ENCODE measurements at places on chromosomes 16 and 17.

- no peak for DNase-seq
Observed at GRCh38 chr16:58451945-58452401, 48.0 kb upstream of the NDRG4 start.

- no peak for DNase-seq
Observed at GRCh38 chr17:77258638-77259037, 117.9 kb downstream of the SEC14L1 start.

GRCh38 chr17:49659661-49660382 is 18.1 kb downstream of the SPOP start:
- DNase-seq, result no peak

DNA sequence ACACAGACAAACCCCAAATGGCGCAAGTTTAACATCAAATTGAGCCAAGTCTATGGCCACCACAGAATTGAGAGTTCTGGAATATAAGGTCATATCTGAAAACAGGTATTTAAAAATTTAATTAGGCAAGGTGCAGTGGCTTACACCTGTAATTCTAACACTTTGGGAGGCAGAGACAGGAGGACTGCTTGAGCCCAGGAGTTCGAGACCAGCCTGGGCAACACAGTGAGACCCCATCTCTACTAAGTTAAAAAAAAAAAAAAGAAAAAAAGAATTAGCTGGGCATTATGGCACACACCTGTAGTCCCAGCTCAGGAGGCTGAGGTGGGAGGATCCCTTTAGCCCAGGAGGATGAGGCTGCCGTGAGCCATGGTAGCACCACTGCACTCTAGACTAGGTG is 19.1 kb downstream of the NFE2L1 start:
- DNase-seq, result no peak

- no peak for DNase-seq
Observed at GRCh38 chr16:10988164-10988803, 43.9 kb downstream of the CLEC16A start.

GRCh38 chr16:88673716-88674379 is 11.0 kb upstream of the MVD start:
- no peak for DNase-seq

GRCh38 chr17:29714146-29714545 is 91.4 kb upstream of the CORO6 start:
- no peak for DNase-seq

DNA sequence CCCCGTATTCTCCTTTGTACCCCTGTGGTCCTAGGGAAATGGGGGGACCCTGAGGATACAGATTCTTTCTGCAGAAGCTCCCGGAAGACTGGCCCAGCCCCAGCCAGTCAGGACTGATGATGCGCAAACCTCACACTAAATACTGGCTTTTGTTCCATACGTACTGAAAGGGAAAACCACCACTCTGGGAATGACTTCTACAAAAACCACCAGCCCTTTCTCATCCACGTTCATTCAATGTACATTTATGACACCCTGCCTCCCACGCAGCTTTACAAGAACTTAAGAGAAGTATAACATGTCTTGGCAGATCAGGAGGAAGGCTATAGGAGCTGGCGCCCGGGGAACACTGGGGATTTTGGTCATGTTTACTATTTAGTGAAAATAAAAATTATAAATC is 70.6 kb downstream of the MARCHF10 start:
- DNase-seq, result no peak

DNA sequence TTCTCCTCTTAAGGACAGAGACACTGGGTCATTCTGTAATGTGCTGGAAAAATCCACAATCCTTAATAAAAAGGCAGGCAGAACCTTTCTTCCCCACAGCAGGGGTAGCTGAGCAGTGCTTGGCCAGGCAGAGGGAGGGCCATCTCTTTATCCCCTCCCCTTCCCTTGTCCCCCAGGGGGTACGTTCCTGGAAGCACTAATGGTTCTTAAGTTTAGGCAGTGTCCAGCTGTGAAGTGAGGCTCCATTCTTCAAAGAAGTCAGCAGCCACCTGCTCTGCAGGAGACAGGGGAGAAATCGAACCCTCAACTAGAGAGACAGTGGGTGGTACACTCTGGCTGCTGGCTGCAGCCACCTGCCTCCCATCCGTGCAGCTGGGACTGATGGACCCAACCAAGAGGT is 533.9 kb upstream of the CDH11 start:
- no peak for DNase-seq

DNA sequence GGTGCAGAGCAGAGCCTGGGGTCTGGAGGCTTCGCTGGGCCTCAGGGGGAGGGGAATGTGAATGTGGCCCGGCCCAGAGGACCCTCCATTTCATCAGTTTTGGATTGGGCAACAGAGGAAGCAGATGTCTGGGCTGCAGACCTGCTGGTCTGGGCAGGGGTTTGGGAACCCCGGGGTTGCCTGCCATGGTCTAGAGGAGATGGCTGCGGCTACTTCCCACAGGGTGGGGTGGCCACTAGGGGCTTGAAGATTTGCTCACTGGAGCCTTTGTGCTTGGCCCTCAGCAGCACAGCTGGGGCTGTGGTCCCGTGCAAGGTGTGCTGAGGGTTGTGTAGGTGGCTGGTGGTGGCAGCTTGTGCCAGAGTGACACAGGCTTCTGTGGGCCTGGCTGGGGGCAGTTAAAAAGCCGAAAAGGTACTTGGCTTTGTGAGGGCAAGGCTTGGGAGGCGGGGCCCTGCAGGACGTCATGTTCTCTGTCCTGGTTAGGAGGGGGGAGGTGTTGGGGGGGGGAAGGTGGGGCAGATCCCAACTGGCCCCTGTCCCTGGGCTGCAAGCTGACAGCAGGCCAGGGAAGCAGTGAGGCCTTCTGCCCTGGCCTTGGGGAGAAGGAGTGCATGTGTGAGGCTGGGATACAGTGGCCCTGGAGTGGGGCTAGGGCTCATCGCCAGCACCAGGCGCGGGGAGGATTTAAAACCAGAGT is 98.0 kb downstream of the KPNA2 start:
- no peak for DNase-seq

- DNase-seq, result no peak
Observed at GRCh38 chr17:74435775-74436359, 4.0 kb downstream of the GPRC5C start.

GRCh38 chr16:10083301-10083700 is 98.9 kb downstream of the GRIN2A start:
- no peak for DNase-seq

GRCh38 chr17:80319262-80319998 is 58.8 kb downstream of the RNF213 start:
- no peak for DNase-seq

DNA sequence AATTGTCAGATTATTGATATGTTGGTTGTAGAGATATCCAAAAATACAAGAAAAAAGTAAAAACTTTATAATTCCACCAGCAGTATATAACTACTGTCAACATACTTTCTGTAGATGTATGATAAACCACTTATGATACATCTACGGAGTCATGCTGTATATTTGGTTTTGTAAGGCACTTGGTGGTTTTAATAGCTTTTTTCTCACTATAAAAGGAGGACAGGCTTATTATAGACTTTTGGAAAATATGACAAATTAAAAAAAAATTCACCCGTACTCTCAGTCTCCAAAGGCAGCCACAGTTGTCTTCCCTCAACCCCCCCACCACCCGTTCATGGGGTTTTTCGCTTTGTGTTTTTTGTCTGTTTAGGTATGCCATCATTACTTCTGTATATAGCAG is 14.8 kb downstream of the RAI1 start:
- DNase-seq, result no peak

DNA sequence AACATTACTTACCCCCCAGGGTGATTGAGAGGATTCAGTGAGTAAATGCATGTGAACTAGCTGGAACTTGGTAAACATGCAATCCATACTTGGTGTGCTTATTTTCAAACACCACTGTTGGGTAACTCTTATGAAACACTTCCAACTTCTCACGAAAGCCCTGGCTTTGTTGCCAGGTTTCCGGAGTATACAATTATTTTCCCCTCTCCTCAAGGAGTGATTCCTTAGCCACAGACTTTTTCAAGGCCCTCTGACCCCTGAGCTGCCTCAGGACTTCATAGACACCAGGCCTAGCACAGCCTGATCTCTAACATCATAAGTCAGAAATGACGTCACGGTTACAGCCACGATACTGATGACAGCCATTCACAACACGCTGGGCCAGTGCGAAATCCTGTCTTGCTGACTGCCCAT is 27.6 kb downstream of the HSD17B2 start:
- DNase-seq, result no peak

DNA sequence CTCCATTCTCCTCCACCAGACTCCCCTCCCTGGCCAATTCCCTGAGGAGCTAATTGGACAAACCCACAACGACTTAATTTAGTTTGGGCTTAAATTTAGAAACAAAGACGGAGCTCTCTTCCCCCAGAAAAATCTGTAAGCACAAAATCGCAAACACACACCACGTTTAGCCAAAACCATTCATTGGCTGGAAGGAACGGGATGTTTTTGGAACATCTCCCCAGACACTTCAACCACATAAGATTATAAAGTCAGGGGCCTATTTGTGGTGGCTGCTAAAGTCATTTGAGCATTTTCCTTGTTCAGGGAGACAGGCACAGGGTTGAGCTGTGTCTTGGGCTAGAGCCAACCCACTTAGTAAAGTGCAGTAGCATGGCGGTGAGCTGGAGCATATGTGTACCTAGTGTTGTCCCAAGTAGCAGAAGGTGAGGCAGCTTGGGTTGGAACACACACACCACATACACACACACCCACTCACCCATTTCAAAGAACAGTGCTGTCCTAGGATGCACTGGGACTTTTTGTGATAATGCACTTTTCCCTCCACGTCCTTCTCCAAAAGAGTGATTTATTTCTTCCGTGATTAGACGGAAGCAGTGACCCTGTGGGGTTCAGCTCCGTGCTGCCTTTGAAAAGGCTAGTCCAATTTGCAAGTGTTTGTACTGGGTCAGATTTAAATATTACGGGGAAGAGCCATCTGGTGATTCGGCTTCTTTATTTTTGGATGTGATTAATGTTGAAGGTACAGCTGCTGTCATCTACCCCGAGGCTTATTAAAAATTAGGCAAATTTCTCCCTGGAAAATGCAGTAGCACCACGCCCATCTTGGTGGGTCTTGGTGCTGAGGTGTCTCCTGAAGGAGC is 32.2 kb downstream of the ELAC2 start:
- no peak for DNase-seq

GRCh38 chr17:49031965-49032928 is 35.1 kb downstream of the IGF2BP1 start:
- peak; percentile 64 for DNase-seq

- DNase-seq, result no peak
Observed at GRCh38 chr17:18182110-18182977, 1.3 kb upstream of the ALKBH5 start.

DNA sequence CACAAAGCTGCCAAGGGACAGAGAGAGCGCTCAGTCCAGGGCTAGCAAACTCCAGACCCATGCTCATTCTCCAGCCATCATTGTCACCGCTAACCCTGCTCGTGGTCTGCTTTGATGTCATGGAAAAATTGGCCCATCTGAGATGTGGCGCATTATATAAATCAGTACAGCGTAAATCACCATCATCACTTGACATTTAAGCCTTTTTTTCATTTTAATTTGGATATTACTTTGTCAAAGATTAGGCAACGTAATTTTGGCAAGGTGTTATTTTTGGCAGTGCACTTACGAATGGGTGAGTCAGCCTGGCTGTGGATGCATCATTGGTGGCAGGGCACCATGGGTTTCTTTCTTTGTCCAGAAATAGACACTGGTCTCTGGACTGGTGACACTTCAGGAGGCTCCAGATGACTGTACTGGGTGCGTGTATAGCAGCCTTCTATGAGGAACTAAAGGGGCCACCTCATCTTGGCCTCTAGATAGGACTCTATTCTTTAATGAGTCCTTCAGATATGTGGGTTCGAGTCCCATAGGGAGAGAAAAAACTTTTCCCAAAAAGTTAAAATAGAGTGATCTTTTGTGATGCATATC is 166.3 kb downstream of the MSI2 start:
- no peak for DNase-seq

DNA sequence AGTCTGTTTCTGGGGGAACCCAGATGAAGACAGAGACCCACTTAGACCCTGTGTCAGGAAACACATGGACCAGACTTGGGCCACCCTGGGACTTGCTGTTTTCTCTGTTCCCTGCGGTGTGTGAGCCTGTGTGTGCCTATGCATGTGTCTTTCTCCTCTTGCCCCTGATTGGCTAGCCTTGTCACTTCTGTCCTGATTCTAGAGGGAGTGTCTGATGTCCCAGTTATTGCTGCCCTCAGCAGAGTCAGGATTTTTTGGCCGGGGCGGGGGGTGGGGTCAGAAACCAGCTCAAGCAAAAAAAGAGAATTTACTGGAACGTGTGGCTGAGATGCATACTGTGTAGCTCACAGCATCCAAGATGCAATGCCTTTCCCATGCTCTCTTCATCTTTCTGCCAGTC is 30.5 kb downstream of the PLCG2 start:
- no peak for DNase-seq

- DNase-seq, result no peak
Observed at GRCh38 chr17:78032166-78032565, 73.7 kb downstream of the TNRC6C start.

DNA sequence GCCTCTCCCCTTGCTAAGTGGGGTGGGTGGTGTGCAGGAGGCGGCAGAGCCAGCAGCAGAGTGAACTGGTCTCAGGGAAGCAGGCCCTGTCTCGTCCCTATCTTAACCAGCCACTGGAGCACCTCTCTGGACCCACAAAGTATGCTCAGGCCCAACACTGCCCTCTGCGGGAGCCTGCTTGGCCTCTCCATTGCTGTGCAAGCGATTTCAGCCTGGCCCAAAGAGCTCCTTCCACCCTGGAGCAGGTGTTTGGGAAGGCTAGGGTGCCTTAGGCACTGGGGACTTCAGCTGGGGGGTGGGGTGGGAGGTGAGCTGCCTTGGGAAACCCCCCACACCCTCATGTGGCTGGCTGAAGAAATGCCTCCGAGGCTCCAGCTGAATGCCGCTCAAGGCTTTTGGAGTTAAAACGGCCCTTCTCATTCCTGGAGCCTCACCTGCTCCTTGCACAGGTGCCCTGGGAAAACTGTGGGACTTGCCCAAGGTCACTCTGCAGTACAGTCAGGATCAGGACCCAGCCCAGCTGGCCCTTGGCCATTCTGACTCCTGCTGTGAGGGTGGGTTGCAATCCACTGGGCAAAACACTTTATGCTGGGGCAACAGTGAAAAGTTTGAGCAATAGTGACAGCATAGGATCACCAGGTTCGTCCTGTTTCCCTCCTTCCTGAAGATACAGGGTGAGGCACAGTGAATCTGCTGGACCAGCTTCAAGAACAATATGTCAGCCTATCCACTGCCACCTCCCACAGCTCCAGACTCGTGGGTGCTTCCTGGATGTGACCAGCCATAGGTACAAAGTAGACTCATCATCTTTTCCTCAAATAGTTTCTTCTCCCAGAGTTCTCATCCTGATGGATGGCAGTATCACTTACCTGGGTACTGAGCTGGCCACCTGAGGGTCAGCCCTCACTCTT is 5.9 kb upstream of the UBE2O start:
- DNase-seq, result peak; percentile 60

DNA sequence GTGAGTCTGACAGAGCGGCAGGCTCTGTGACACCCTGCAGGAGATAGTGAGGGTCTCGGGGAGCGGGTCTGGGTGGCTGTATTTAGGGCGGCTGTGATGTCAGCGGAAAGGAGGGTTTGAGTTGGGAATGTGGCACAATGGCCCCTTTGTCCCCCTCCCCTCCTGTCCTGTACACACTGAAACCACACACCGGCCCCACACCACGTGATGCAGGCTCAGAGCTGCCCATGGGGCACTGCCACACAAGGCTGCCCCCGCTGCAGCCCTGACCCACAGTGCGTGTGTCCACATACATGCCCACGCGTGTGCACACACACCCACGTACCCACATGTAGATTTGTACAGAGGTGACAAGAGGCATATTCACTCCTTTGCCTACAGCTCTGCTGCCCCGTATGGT is 15.3 kb downstream of the SGCA start:
- no peak for DNase-seq

GRCh38 chr17:10251212-10251948 is 53.0 kb upstream of the GAS7 start:
- DNase-seq, result no peak

GRCh38 chr17:70947215-70947614 is 777.9 kb downstream of the KCNJ2 start:
- DNase-seq, result no peak

Measured in GM12892 (cell line).